Ovary (tissue), 10 donors: ENCODE measurements at places on chromosomes 11 and 22.
A peak's percentile ranks its signal among the peaks of the same experiment; 100 is the strongest.

DNA sequence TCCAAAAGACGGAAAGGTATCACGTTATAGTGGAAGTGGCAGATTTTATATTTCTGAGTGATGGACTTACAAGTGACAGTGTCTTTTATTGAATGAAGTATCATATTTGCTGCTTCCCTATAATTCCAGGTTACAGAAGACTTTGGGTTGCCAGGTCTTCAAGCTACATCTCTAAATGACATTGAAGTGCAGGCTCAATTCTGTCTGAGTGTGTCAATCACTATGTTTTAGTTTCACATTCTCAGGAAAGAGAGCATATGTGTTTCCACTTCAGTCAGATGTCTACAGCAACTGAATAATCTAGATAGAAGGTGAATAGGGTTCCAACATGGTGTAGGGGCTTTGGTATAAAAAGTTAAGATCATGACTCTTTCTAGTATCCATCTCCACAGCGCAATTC, 492.7 kb upstream of the API5 start:
- DNase-seq, result no peak

DNA sequence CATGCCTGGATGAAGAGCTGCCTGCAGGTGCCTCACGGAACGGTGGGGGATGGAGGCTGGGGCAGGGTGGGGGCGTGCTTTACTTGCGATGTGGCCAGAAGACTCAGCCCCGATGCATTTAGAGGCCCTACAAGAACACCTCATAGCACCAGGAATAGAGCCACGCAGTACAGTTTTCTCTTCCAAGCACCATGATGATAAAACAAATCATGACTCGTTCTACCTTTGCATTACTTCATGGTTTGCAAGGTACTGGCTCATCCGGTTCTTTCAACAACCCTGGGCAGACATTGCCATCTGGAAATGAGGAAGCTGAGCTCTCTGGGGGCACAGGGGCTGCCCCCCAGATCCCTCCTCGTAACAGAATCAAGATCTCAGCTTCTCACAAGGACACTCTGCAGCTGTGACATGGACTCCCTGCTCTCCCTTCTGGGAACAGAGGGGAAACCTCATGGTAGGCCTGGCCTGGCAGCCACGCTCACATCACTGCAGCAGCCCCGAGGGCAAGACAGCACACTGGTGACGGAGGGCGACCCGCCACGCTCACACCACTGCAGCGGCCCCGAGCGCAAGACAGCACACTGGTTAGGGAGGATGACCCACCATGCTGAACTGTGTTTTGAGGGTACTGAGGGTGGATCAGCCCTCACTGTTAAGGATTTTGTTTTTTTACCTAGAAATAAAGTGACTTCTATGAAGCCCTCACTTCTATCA, 46.9 kb downstream of the PHF21B start:
- DNase-seq, result no peak

- peak; percentile 60 for DNase-seq
Observed at GRCh38 chr11:1401656-1402221, 12.0 kb downstream of the BRSK2 start.

GRCh38 chr11:126723665-126724045, 276.9 kb downstream of the KIRREL3 start:
- no peak for DNase-seq

DNA sequence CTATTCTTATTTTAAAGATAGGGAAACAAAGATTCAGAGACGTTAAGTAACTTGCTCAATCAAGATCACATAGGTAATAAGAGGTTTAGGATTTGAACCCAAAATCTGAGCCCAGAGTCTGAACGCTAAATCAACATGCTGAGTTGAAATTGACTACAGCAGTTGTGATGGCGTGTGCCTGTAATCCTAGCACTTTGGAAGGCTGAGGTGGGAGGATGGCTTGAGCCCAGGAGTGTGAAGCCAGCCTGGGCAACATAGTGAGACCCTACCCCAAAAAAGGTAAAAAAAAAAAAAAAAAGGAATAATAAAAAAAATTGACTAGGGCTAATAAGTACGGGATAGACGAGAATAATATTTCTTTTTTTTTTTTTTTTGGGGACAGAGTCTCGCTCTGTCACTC, 1.4 kb upstream of the NR1H3 start:
- no peak for DNase-seq

DNA sequence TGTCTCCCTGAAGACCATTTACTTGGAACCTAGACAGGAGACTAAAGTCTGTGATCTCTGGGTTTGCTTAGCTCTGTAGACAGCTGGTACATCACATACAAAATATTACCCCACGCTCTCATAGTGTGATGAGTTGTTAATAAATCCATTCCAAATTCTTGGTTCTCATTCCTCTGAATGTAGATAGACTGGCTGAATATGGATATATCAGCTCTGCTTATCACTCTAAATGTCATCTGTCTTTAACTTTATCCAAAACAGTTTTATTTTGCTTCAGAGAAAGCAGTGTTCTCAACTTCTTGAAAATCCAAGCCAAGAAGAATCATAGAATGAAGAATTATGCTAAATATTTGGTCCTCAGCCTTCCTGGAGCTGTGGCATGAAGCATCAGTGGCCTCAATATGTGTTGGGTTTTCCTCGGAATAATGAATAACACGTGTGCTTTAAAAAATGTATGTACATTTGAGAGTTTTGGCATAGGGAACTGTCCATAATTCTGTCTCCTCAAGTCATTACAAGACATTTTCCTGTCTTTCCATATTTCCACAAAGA, 10.5 kb upstream of the LDLRAD3 start:
- no peak for DNase-seq

DNA sequence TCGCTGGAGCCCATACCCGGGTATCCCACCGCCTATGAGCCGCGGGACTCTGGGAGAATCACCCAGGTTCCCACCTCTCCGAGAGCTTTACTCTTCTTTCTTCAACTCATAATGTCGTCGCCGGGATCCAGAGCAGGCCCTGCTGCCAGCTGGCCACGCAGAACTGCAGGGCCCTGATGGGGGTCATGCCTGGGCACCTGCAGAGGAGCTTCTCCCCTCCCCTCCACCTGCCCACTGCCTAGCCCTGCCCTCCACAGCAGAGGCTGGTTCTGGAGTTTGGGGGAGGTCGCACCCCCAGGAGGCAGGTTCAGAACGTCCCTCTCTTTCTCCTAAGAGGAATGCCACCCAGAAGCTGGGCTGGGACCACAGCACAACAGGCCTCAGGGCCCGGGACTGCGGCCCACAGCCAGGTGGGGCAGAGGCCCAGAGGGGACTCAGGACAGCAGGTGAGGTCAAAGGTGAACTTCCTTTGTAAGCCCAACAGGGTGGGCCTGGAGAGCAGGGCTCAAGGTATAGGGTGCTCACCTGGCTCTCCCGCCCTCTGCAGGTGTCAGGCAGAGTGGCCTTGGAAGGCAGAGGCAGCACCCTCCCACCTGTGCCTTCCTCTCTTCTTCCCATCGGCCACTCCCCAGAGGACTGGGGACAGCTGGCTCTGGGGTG, 1.9 kb downstream of the SLC25A45 start:
- no peak for DNase-seq

GRCh38 chr11:80970037-80970436, 1529.2 kb upstream of the TENM4 start:
- DNase-seq, result no peak
